ENCODE measurements at places on chromosomes 2 and 18.

GRCh38 chr2:236517251-236518031 lies 52.2 kb upstream of the ACKR3 start:
- no peak for DNase-seq

GRCh38 chr2:69992310-69993047 lies 31.0 kb upstream of the ASPRV1 start:
- DNase-seq = no peak

DNA sequence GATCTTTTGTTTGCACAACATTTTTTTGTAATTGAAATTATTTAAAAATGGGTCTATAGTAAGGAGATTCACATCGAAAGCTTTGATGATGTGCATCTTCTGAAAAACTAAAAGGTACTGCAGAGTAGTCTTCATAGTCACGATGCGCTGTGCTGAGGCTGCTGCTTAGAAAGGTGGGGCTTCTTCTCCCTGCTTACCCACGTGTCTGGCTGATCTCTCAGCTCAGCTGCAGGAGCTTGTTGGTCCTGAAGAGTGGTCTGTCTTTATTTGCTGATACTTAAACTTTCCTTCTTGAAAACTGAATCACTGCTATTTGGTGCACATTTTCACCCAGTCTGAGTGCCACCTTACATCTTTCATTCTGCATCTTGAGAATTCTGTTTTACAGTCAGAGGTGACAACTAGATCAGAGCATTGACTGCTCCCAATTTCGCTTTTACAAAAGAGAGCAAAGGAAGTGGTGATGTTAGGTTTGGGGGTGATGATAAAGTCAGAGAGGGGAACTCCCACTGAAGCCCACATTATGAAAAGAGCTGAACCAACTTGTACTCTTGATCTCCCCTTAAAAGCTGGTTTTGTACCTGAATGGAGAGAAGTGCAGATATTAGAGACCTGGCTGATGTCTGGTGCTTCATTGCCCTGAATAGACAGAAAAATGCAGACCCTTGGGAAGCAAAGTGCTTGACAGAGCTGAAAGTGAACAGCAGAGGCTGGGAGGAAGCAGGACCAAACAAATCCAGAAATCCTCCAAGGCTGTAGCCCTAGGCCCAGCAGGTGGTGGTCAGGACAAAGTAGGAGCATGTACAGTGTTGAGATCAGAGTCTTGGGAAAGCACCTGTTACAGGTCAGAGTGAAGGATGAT lies 984.5 kb downstream of the TSN start:
- no peak for DNase-seq

- no peak for DNase-seq
Measured at GRCh38 chr2:212814941-212815340, 276.3 kb upstream of the ERBB4 start.

DNA sequence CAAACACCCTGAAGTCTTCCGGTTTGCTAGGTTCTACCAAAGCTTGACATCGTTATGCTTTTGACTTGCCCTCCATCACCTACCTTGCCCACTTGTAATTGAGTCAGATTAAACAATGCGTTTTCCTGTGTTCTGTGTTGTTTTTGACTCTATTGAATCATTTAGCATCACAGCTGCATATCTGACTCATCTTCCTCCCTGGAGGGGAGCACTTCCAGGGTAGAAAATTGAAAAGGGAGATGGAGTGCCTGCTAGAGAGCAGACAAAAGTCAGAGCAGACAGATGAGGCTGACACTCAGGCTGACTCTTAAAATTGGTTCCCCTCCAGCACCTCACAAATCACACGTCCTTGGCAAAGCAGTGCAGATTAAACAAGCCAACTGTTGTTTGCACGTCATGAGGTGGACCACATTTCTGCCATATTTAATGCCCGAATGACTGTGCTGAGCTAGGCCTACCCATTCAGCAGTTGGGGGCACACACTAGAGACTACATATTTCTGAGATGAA lies 2.2 kb downstream of the MPP4 start:
- DNase-seq = no peak

DNA sequence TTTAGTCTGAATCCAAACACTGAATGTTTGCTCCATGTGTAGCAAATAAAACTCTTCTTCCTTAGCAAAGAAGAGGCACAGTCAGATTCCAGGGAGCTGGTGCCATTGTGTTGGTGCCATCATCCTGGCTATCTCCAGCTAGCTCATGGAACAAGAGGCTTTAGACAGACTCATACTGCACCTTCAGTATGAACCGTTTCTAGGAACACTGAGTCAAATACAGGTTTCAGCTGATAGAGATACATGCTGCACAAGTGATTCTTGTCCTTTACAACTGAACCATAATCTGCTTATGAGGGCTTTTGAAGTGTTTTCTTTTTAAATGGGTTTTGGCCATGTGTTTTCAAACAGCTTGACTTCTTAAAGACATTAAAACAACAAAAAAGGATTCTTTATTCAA lies 57.9 kb downstream of the DYNC1I2 start:
- DNase-seq = no peak

DNA sequence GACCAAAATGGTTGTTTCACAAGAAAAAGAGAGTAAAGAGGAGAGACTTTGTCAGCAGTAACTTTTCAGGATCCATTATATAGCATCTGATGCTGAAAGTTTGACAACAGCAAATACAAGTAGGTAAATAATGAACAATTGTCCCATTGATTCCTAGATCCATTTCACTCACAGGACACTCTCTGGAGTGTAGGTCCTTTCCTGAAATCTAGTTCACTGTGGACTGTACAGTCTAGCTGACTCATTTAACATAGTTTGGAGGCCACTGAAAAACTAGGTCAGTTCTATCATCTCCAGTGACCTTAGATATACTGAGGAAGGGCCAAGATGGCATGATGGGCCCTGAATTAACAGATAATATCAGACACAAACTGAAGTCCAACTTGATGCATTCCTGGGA lies 19.3 kb upstream of the NEB start:
- no peak for DNase-seq

GRCh38 chr18:28152754-28153153 lies 24.2 kb downstream of the CDH2 start:
- no peak for DNase-seq

GRCh38 chr2:240584486-240585031 lies 2.0 kb upstream of the CAPN10 start:
- DNase-seq = no peak

- no peak for DNase-seq
Measured at GRCh38 chr18:6994771-6995430, 122.7 kb downstream of the LAMA1 start.

- DNase-seq = no peak
Measured at GRCh38 chr2:44652701-44653100, 288.8 kb upstream of the SIX3 start.

DNA sequence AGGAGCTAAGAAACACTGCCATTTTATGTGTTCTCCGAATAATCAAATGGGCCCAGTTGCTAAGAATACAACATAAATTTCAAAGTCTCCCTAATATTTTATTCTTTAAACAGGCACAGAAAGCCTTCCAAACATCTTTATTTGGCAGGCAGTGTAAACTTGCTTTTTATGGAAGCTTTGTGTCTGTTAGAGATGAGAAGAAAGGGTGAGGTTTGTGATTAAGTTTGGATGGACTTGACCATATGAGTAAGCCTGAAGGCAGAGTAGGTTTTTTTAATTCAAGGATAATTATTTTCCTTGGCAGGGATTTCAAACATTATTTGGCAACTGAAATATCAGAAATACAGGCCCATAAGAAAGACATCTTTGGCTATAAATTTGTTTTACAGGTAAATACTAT lies 62.9 kb downstream of the COX7A2L start:
- no peak for DNase-seq

DNA sequence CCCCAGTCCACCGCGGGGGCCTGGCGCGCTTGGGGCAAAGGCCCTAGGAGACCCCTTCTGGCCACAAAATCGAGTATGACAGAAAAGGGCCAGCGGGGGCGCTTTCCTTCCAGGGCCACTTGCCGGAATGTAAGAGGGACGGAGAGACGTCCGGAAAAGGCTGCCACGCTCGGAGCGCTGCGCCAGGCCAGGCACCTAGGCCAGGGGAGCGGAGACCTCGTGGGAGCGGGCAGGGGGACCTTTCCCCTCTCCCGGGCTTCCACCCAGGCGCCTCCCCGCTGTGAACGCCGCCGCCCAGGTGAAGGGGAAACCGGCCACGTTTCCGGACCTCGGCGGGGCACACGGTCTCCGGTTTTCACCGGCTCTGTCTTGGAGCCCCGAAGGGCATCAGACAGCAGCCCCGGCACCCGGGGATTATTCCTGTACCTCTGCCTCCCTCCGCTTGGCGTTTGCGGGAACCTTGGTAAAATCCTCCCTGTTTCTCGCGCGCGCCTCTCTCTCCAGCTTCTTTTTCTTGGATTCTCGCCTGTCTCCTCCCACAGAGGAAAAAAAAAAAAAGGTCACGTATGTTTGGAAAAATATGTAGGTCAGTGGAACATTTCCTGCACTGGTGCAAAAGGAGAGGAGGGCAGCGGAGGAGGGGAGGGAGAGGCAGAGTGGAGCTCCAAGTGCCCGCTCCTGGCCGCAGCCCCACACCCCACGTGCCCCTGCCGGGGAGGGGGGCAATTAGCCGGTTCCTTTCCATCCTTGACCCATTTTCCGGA lies 1.2 kb upstream of the NPAS2 start:
- peak; percentile 43 for DNase-seq

DNA sequence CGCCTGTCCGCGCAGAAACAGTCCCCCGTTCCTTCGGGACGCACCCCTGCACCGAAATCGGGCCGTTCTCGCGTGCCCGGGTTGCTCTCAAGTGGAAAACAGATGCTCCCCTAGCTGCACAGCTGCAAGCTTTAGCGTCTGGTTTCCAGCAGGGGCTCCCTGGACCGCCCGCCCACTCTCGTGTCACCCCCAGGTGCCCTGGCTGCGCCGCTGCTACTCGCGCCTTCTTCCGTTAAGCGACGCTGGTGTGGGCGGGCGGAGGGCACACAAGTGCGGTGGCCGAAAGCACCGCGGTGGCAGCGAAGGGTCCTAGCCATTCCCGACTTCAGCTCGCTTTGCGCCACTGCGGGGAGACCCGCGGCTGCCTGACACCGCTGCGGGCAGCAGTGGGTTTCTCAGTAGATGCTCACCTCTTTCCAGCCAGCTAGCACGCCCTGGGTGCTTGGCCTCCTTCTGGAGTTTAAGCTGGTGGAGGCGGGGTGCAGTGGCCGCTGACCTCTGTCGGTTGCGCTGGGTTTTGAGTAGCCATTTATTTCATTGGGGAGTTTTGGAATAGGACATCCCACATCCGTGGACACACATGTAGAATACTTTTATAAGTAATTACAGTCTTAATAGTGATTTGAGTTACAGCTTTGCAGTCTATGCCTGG lies 806 bp downstream of the ZNF407 start:
- peak; percentile 63 for DNase-seq

DNA sequence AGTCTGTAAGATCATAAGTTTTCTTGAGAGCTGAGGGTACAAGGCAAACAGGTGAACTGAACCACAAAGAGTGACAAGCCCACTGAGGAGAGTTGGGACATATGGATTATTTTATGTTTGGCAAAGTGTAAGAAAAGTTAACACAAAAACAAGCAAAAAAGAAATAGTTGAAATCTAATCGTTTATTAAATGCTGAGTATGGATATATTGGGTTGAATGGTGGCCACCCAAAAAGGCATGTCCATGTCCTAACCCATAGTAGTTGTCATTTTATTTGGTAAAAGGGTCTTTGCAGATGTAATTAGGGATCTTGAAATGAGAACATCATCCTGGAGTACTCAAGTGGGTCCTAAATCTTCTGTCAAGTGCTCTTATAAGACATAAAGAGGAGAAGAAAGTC lies 24.9 kb upstream of the TWIST2 start:
- no peak for DNase-seq

- DNase-seq = no peak
Measured at GRCh38 chr2:218824004-218824403, 7.6 kb downstream of the PRKAG3 start.

DNA sequence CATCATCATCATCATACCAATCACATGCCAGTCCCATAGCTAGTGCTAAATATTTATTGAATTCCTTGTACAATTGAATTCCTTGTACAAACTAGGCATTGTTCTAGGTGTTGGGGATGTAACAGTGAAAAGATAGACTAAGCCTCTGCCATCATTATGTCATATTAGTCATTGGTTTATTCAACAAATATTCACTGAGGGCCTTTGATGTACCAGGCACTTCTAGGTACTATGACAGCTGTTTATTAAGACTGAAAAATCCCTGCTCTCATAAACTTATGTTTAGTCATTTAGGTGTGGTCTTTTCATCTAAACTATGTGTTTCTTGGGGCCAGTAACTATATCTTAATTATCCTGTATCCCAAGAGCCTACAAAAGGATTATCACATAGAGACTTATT lies 412.3 kb upstream of the ETAA1 start:
- no peak for DNase-seq

DNA sequence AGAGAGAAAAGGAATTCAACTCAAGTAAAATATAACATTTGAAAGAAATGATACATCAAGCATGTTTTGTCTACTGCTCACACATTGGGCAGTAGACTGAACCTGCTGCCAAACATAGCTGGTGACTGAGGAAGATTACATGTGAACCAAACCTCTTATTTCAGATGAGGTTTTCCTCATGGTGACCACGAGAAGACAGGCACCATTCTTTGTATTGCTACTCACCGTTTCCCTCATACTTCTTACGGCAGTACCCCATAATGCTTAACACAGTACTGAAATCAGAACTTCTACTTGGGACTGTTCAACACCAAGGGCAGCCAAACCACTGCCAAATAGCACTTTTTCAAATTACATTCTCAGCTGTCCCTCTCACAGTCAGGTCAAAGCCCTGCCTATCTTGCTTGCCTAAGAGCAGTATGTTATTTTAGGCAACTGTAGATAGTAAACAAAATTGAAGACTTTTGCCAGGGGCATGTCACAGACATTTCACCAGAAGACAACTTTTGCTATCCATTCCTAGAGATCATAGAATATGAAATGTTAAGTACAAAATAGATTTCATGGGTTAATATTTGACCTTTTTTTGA lies 167.1 kb upstream of the DOK6 start:
- no peak for DNase-seq

- no peak for DNase-seq
Measured at GRCh38 chr18:79578396-79579260, 101.0 kb upstream of the CTDP1 start.

GRCh38 chr2:21194858-21195271 lies 71.1 kb downstream of the TDRD15 start:
- DNase-seq = no peak

GRCh38 chr2:231364961-231365810 lies 30.3 kb upstream of the B3GNT7 start:
- DNase-seq = no peak

GRCh38 chr2:233084488-233084887 lies 24.3 kb downstream of the INPP5D start:
- no peak for DNase-seq

DNA sequence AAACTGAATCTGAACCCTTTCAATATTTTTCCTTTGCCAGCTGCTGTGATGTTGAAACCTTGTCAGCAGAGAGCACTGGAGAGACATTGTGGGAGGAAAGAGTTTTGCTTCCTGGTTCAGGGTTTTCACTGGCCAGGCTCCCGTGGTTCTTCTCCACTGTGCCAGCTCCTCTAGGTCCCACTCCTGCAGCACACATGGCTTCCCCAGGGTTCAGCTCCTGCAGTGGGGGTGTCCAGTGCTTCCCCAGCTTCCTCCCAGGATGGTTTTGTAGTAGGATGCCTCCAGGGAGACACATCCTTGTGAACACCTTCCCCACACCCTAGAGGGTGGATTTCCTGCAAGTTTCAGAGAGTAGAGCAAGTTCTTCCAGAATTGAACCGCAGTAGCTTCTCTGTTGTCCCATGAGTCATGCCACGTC lies 24.0 kb upstream of the SULT1C3 start:
- no peak for DNase-seq

All from progenitor cell of endocrine pancreas (in vitro differentiated cells).